ENCODE measurements at places on chromosomes 5 and 9.

DNA sequence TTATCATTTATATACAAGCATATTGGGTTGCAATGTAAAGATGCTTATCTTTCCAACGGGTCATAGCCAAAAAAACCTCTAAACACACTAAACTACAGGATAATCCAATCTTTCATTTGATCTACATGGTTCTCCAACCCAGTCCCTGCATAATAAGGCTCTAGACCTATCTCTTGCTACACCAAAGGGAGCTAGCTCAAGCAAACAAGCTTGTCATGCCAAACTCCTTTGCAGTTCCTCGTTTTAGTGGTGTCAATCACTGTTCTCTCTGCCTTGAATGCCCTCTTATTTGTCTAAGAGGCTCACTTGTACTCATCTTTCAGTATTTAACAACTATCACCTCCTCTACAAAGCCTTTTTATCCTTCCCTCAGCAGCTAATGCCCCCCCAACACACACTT, 5.6 kb downstream of the HOMER1 start:
- DNase-seq = no peak

- DNase-seq = no peak
Observed at GRCh38 chr5:142796492-142797109, 26.4 kb downstream of the ARHGAP26 start.

GRCh38 chr9:34059281-34059680, 10.6 kb upstream of the UBAP2 start:
- no peak for DNase-seq

GRCh38 chr5:126452477-126452876, 29.3 kb downstream of the GRAMD2B start:
- no peak for DNase-seq

GRCh38 chr5:38831909-38832308, 13.9 kb upstream of the OSMR start:
- no peak for DNase-seq

DNA sequence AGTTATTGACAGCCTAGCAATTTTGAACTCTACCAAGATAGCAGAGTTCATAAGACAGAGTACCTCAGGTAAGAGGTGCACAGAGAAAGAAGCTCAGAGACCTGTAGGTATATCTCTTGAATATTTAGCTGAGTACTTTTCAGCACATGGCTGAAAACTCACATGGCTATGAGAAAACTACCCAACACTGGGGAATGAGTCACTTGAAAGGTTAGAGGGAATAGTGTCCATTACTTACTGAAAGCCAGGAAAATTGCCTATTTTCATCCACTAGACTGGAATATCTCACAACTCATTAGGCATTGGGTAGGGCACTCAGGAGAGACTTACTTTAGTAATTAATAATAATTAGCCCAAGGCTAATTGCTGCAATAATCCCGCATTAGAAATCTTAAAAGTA, 8.3 kb downstream of the TSLP start:
- no peak for DNase-seq

- DNase-seq = no peak
Observed at GRCh38 chr5:19987612-19988361, at the start of gene CDH18. CDH18 (minus strand) TSS chr5:19988200; CDS start chr5:19838986, 149,214 bp downstream.

- peak; percentile 67 for DNase-seq
Observed at GRCh38 chr5:180860273-180860886, 696 bp downstream of the ZFP62 start.

DNA sequence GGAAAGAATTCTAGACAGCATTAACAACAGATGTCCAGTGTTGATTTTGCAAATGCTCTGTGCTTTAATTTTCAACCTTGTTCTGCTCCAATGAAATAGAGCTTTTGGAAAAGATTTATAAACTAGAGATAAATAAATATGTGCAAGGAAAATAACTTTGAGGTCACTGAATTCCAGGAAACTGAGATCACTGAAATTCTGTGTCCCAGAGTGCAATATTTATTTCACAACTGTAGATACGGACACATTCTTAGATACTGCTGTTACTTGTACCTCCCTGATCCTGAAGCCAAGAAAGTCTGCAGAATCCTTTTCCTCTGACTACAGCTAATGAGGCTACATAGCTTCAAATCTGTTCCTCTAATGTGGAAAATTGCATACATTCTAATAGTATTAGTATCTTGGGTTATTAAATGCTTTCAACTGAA, 222.9 kb downstream of the DOCK8 start:
- no peak for DNase-seq

- DNase-seq = no peak
Observed at GRCh38 chr9:34197756-34198711, 19.2 kb downstream of the UBAP1 start.

GRCh38 chr5:33258553-33258952, 182.2 kb upstream of the TARS1 start:
- DNase-seq = no peak

GRCh38 chr9:126860077-126860756, at the start of gene ZBTB34:
ZBTB34 (plus strand) TSS chr9:126860639; CDS start chr9:126879400, 18,761 bp downstream.
- DNase-seq = peak; percentile 75

DNA sequence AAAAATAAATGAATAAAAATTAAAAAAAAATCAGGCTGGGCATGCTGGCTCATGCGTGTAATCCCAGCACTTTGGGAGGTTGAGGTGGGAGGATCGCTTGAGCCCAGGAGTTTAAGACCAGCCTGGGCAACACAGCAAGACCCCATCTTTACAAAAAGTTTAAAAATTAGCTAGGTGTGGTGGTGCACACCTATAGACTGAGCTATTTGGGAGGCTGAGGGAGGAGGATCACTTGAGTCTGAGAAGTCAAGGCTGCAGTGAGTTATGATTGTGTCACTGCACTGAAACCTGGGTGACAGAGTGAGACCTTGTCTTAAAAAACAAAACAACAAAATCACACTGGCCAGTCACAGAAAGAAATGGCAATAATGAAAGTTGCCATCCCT, 3.4 kb upstream of the CNTRL start:
- DNase-seq = no peak

DNA sequence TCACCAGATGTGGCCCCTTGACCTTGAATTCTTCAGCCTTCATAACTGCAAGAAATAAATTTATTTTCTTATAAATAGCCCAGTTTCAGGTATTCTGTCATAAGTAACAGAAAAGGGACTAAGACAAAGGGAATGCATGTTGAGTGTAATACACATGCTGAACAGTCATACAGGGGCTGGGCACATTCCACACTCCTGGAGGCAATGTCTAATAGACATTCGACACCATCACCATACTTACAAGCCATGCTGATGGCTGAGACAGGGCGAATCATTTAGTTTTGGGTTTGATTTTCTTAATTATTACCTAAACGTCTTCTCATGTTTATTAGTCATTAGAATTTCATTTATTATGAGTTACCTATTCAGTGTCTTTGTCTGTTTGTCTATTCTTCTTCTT, 68.5 kb downstream of the TENT4A start:
- no peak for DNase-seq

DNA sequence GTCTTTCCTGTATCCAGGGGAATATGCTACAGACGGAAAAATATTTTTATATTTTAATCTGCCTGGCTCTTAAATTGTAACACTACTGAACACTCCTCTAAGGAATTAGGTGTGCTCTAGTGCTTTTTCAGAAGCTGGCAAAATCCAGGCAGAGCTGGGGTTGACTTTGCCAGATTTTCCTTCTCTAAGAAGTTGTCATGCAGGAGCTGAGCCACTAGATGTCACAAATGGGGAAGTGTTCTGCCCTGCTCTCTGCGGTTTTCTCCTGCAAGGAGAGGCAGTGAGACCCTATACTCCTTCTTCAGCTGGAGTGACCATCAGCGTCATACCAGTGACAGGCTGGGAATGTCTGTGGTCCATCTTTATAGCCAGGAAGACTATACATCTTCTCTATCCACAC, 112.5 kb downstream of the HAPLN1 start:
- DNase-seq = no peak

DNA sequence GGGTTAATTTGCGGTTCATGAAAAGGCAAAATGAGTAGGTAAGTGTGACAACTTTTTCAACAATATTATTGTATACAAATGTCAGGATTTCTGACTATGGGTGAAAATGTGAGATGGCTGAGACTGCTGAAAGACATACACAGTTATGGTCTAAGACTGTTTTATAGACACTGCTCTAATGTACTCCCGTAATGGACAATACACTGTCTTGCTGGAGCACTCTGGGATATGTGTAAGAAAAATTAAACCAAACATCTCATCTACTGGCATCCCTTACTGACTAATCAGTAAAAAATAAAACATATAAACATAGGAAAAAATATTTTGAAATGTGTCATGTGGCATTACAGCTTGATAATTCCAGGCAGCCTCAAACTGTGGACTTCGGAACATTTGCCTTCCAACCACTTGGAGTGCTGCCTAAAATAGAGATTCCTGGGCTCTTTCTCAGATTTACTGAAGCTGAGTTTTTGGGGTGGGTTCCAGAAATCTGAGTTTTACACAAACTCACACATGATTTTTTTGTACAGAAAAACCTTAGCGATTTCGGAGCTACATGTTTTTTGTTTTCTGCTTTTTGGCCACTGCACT, 233.9 kb upstream of the TBCA start:
- no peak for DNase-seq

DNA sequence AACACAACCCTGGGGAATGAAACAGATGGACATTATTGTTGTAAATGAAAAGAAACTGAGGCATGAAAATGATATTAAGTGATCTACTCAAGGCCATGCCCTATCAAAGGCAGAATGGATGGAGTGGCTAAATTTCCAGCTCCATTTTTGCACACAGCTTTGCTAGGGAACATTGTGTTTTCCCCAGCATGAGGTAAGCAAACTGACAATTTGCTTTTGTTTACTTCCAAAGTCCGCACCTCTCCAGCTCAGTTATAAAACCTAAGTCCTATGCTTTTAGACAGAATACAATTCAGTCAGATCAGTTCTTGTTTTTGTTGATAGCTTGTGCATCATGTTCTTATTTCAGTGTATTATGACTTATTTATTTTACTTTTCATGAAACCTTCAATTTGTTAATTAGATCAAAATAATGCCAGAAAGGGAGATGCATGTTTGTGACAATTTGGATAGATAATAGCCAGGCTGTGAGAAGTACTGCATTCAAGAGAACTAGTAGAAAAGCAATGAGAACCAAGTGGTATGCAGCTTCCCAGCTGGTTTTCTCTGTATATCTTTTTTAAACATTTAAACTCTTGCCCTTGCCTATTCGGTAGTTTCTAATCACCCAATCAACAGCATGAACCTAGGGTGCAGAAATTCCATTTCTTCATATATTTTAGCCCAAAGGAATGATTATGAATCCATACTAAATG, 380.8 kb downstream of the SPATA31D1 start:
- no peak for DNase-seq

GRCh38 chr9:88161144-88161543, 22.9 kb upstream of the SPATA31C2 start:
- DNase-seq = no peak

DNA sequence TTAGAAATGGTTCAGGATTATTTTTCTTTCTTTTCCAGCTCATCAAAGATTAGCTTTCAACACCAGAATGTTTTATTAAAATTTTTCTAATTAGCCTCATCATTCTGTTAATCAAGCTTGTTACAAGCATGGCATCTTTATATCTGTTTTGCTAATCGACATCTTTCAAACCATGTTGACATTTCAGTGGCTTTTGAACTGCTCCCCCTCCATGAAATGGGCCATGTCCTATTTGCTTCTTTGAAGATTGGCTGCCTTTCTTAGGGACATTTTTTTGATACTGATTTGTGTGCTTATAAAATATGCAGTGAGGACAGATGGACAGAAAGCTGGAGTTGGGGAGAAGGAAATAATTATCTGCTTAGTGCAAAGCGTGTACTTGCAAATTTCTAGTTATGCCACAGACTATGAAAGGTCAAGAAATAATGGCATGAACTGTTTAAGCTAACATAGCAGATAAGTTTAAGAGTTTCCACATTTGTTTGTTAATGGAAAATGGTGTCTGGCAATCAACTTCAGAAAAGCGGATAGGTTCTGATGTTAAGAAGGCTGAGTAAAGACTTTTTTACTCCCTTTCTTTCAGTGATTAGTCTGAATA, 27.5 kb downstream of the BTF3 start:
- DNase-seq = no peak

DNA sequence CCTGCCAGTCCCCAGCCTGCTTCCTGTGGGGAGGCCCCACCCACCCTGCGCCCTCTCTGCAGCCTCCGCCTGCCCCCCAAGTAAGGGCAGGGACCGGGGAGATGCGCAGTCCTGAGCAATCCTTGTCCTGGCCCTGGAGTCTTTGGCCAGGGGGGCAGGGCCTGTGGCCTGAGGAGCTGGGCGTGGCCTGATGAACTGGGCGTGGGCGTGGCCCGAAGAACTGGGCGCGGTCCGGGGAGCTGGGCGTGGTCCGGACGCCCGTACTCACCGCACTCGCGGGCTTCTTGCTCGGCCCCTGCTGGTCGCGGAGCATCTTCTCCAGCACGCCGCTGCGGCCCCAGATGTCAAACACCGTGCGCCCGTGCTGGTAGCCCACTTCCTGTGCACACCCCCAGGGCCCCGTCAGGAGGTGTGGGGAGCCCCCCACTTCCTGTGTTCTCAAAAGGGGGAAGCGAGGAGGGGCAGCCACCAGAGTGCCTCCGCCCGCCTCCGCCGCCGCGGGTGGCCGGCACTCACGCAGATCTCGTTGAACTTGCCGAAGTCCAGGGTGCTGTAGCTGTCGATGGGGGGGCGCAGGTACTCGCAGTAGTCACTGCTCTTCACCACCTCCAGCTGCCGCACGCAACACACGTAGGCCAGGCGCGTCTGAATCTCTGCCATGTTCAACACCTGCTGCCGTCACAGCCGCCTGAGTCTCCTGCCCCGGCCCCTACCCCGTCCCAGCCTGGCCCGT, 2.7 kb upstream of the NSMF start:
- DNase-seq = peak; percentile 73

DNA sequence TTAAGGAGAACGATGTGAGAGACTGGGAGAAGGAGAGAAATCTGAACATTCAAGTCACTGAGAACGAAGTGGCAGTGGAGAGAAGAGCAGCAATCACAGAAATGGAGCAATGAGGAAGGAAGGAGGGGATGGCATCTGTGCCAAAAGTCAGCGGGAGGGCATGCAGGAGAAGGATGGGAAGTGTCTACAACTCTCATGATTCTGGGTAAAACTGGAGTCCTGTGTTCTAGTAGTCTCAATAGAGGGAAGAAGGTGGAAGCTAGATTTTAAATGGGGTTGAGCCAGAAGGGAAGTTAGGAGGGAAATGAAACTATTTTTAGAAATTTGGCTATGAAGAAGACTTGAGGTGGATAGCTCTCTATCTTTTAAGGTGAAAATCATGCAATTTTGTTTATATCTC, 39.1 kb upstream of the SPATA31C2 start:
- DNase-seq = no peak

DNA sequence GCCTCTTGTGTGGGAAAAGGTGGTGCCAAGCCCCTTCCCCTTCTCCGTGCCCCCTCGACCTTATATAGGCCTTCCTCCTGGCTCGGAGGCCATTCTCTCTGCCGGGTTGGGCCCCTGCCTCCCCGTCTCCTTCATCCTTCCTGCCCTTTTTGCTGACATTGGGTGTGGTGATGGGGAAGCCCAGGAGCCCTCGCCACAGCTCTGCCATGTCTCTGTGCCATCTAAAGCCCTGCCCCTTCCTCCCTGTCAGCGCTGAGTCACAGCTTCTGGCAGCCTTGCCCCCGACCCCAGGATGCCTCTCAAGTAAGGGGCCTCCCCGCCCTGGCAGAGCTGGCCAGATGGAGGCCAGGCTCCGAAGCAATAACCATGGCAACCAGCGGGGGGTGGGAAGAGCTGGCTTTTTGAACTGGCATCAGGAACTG, 30.4 kb downstream of the JADE2 start:
- peak; percentile 90 for DNase-seq

- no peak for DNase-seq
Observed at GRCh38 chr9:124390794-124391658, 24.2 kb downstream of the PSMB7 start.

- peak; percentile 12 for DNase-seq
Observed at GRCh38 chr5:172640822-172641358, at the start of gene NEURL1B. NEURL1B (plus strand) TSS chr5:172641263; CDS start chr5:172641407, 144 bp downstream.

GRCh38 chr9:77251050-77251449, 73.7 kb downstream of the VPS13A start:
- no peak for DNase-seq

- no peak for DNase-seq
Observed at GRCh38 chr5:57069115-57069835, 104.6 kb upstream of the GPBP1 start.

Measured in CD4-positive, alpha-beta T cell treated with Interleukin-15 for 4 hours (primary cell).